NCI-H1436 (cell line): ENCODE measurements at places on chromosomes 1 and 21.

DNA sequence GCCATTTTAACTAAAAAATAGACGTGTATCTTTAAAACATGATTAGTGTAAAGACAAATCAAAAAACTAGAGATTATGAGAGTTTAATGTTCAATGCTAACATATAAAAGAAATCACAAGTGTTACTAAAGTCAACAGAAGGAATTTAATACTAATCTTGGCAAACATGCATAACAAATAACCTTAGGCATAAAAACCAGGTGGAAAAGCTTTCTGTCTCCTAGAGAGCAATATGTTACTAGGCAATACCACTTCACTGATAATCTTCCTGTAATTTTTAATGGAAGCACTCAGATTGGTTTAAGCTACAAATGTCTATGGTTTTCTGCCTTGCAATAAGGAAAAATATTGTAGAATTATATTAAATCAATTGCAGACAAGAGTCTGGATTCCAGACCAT is 121.9 kb downstream of the NME7 start:
- DNase-seq: peak; percentile 46

DNA sequence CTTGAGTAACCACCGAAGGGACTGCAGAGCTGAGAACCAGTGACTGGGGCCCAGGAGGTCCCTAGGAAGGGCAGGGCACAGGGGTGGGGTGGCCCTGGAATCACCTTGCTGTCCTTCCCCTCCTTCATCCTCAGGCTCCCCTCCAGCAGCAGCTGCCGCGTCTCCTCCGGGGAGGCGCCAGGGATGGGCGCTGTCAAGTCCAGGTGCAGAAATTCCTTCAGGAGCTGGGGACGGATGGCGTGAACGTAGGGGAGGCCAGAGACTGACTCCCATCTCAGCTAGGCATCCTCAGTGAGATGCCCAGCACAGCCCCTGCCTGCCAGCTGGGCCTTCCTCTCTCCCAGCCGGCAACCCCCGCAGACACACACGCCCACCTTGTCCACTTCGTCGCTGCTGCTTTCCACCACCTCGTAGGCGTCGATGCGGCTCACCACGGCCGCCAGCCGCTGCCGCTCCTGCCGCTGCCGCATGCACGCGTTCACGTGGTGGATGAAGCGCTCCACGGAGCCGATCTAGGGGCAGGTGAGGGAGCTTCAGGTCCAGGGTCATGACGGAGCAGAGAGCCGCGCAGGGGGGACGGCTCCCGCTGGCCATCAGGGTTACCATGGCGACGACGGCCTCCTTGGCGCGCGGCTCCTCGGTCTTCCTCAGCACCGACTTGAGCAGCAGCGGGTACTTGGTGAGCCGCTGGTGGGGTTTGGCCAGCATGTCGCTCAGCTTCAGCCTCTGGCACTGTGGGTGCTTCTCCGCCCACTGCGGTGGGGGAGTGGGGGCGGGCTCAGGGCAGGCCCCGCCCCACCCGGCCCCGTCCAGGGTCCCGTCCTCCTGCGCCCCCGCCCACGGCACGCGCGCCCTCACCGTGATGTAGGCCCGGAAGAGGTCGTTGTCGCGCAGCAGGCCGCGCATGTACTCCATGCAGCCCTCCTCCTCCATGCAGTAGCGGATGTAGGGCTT is 4.4 kb upstream of the TNFRSF25 start:
- no peak for DNase-seq

GRCh38 chr1:193979219-193979618 is 792.8 kb upstream of the B3GALT2 start:
- no peak for DNase-seq

DNA sequence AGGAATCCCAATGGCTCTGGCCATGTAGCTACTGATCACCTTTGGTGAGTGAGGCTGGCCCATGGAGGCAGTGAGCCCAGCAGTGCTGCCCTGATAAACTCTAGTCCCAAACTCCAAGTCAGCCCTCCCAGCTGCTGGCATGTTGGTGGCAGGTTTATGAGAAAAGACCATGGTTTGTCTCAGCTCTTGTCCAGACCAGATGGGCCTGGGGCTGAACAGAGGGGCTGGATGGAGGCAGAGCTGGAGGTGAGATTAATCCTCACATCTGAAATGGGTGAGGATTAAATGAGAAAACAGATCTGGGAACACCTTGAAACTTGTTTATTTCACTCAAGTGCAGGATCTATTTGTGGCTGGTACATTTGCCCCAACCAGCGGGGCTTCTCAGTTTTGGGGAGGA is 3.2 kb downstream of the TMEM269 start:
- DNase-seq: no peak

DNA sequence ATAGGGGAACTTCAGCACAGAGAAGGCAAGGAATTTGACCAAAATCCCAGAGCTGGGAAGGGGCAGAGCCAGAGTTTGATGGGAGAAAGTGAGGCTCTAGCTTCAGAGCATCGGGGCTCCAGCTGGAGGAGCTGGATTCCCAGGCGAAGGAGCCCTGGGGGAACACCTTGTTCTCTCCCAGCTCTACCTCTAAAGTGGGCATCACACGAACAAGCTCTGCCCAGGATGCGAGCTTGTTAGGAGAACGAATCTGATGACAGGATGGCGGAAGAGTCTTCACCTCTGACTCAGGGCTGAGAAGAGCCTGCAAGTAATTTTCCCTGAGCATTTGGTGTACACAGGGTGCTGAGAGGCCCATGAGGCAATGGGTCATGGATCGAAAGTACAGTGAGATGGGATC is 22.0 kb downstream of the TNNT2 start:
- DNase-seq: no peak

DNA sequence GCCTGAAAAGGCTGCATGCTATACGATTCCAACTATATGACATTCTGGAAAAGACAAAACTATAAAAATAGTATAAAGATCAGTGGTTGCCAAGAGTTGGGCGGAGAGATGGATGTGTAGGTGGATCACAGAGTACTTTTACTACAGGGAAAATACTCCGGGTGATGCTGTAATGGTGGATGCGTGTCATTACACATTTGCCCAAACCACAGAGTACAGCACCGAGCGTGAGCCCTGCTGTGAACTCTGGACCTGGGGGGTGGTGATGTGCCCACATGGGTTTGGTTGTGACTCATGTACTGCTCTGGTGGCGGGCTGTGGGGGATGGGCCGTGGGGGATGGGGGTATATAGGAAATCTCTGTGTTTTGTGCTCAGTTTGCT is 162.7 kb upstream of the COL6A1 start:
- no peak for DNase-seq

GRCh38 chr21:35138665-35139381 is 89.7 kb upstream of the RUNX1 start:
- DNase-seq: peak; percentile 46

DNA sequence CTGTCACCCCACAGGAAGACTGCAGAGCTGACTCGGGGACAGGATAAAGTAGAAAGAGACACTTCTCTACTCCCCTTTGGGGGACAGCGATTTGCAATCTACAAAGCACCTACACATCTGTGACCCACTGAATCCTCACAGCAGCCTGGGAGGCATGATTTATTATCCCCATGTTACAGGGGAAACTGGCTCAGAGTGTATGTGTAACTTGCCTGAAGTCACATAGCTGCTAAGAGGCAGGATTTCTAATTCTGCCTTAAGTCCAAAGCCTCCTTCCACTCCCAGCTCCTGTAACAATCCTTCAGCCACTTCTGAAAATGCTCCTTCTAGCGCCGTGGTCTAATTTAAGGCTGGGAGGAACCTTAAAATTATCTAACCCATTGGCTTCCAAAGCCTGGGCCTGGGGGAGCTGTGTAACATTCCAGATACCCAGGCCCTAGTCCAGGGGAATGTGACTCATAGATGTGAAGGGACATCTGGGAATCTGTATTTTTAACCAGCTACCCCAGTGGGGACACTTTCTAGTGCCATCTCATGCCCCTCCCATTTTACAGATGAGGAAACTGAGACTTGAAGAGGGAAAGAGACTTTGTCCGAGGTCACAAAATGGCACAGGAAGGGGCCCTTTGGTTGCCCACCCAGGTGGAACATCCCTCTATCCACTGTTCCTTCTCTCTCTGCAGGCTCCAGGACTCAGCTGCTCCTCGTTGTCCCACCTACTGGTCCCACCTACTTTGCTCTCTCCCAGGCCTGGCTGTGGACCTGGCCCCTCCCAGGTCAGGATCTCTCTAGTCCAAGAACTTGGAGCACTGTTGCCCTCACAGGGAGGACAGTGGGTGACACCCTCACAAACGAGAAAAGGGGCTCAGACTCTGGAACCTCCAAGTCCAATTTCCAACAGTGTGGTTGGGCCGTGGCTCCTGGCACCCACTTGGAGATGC is 48.9 kb downstream of the AHDC1 start:
- DNase-seq: no peak

DNA sequence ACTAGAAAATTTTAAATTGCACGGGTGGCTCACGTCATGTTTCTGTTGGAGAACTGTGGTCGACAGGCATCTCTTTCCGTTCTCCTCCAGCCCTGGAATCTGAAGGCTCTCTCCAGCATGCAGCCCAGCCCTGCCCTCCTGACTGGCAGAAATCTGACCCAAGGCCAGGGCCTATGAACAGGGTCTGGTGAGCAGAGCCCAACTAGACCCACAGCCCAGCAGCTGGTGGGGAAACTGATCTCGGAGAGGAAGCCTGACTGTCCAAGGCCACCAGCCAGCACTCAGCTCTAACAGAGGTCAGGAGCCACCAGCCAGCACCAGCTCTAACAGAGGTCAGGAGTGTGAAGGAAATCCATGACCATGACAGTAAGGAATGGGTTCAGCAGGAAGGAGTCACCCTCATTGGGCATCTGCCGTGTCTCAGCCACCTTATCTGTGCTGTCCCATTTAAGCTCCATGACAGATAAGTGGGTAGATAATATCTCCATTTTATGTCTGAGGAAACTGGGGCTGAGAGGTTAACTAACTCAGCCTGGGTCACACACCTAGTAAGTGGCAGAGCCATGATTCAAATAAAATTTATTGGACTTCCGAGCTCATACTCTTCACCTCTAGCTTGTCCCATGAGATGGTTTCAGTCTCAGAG is 20.2 kb upstream of the PKP1 start:
- DNase-seq: no peak

DNA sequence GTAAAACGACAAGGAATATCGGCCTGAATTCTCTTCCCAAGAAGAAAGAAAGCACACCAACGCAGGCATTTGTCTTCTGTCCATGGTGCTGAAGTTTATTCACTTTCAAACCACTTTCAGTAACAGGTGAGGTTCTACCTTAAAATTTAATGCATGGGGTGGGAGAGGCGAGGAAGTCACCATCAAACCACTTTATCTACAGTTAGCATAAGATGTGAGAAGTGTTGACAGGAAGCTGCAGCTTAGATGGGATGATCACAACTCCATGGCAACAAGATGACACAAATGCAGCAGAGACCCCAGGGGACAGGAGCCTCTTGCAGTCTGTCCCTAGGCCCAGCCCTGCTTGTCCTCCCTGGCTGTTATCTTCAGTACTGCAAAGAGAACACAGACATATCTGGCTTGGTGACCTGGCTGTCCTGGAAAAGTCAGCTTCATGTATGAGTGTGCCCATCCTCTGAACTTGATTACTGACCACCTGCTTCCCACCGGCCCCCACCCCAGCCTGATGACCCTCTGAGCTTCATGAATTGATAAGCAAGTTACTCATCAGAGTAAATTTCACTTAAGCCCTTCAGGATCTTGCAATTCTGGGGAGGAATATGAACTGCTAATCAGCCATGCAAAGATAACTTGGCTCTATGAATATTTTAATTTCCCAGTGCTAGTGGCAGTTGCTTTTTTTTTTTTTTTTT is 1.8 kb downstream of the NPPA start:
- peak; percentile 40 for DNase-seq

GRCh38 chr21:46035809-46036695 is 54.5 kb downstream of the COL6A1 start:
- no peak for DNase-seq

- no peak for DNase-seq
These were observed 124.5 kb upstream of the GALNT2 start for GRCh38 chr1:229942501-229942900.

- DNase-seq: no peak
These were observed 49.1 kb upstream of the CTTNBP2NL start for GRCh38 chr1:112346801-112347350.

GRCh38 chr21:30206551-30207251 is 9.2 kb downstream of the CLDN8 start:
- DNase-seq: no peak

- no peak for DNase-seq
These were observed 143.1 kb downstream of the PHTF1 start for GRCh38 chr1:113616156-113616555.

- DNase-seq: no peak
These were observed 2.2 kb downstream of the CERS2 start for GRCh38 chr1:150972417-150972940.

DNA sequence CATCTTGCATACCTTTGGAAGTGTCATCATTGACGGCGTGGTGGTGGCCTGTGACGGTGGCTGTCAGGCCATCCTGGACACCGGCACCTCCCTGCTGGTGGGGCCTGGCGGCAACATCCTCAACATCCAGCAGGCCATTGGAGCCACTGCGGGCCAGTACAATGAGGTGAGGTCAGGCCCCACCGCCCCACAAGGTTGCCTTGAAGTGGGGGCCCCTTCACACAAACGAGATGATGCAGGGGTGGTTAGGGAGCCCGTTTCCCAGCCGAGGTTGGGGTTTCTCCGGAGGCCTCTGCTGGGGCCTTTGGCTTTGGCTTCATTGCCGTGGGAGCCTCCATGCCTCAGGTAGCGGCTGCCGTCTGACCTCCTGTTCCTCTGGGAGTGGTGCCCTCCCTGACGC is 29.6 kb downstream of the KCNA10 start:
- DNase-seq: no peak

DNA sequence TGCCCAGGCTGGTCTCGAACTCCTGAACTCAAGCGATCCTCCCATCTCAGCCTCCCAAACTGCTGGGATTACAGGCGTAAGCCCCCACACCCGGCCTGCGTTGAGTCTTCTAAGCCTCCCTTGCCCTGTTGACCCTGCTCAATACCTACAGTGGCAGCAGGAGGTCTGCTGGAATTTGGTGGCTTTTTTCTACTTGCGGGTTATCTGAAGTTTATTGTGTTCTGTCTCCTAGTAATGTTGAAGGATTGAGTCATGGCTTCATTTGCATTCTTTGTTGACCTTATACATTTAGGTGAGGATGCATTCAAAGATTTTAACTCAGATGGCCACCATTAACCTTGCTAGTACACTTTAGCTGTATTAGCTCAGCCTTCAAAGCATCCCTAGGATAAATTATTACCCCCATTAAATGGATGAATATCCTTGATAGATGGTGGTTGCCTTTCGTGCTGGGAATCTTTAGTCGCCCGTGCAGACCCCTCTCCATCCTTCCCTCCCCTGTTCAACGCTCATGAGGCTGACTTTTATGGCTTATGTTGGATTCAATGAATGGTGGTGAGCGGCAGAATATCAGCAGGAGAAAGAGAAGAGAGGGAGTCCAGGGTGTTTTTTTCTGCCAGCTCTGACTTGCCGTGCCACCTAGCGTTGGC is 9.7 kb upstream of the NPPB start:
- no peak for DNase-seq
